ENCODE measurements at places on chromosomes 16 and 17.

GRCh38 chr17:40361925-40362695, 2.4 kb downstream of the GJD3 start:
- DNase-seq: no peak

DNA sequence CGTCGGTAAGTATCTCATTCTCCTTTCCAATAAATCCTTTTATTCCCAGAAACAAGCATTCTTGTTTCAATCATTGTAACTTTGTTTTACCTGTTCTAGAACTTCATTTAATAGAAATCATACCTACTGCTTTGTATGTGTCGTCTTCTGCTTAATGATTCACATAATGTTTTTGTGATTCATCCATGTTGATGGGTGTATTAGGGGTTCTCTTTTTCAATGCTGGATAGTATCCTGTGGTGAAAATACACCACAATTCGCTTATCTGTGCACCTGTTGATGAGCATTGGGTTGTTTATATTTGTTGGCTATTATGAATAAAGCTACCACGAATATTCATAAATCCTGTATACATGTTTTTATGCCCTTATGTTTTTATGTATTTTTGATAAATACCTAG, 703.2 kb downstream of the MAF start:
- DNase-seq: no peak

DNA sequence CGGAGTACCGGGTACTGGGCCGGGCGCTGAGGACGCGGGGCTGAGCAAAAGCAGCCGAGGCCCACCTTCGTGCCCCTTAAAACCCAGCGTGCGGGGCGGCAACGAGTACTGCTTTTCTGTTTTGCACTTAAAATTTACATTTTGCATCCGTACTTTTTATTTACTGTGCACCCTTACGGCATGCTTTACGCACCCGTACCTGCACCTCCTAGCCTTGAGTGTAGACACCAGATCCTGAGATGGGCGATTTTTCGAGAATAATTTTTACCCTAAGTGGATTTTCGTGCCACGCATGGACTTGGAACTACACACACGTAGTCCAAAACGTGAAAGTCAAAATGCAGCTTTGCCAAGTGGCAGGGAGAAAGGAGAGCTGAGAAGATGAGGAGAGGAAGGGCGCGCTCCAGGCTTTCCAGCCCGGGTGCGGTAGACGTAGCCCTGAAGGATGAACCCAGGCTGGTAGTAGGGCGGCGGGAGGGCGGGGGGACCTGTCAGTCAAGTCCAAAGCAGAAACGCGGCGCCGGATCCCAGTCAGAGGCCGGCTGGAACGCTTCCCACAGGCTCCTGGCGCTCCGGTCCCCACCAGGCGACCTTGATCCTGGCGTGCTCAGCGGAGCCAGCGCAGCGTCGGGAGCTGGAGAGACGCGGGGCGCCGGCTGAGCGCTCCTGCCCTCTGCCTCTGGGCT, 1.2 kb upstream of the CBLN1 start:
- no peak for DNase-seq

- DNase-seq: no peak
Observed at GRCh38 chr17:79902146-79902791, 63.0 kb upstream of the CBX4 start.

DNA sequence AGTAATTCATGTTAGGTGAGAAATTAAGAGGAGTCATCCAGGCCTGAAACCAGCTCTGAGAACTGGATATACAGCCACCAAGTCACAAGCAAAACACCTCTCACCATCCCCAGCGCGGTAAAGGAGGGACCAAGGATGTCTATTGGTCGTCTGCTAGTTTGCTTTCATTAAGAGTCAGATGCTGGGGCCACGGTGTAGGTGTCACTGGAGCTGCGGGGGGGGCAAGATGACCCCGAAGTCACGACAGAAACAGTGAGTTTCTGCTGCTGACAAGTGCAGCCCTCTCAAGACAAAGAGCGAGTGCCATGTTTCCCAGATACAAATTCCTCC, 790 bp downstream of the NCBP3 start:
- DNase-seq: no peak

DNA sequence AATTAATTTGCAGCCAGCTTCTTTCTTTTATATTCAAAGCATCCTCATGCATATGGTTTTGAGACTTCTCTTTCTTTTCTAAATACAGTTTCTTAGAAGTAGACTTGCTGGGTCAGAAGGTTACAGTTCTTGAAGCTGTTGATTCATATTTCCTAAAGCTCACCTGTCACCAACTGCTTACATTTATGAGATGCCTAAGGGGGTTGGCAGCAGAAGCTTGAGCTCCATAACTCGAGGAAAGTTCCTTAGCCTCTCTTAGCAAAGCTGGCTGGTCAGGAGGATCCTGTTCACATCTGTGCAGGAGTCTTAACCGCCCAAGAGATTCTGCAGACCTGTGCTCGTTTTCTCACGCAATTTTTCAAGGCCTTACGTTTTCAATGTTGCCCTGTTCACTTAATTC, 218.8 kb downstream of the SNX29 start:
- no peak for DNase-seq

DNA sequence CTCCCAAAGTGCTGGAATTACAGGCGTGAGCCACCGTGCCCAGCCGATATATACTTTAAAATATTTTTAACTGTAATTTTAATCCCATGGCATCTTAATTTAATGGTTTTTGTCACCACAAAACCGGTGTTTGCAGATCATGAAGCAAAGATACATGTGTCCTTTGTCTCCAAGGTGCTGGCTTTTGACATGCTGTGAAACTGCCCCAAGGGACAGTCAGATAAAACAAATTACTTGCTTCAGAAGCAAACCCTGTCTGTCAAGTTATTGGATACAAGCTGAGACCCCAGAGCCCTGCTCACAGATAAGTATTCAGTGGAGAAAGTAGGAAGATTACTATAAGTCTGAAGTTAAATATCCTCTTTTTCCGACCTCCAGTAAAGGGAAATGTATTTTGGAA, 39.8 kb downstream of the ARL4D start:
- no peak for DNase-seq

DNA sequence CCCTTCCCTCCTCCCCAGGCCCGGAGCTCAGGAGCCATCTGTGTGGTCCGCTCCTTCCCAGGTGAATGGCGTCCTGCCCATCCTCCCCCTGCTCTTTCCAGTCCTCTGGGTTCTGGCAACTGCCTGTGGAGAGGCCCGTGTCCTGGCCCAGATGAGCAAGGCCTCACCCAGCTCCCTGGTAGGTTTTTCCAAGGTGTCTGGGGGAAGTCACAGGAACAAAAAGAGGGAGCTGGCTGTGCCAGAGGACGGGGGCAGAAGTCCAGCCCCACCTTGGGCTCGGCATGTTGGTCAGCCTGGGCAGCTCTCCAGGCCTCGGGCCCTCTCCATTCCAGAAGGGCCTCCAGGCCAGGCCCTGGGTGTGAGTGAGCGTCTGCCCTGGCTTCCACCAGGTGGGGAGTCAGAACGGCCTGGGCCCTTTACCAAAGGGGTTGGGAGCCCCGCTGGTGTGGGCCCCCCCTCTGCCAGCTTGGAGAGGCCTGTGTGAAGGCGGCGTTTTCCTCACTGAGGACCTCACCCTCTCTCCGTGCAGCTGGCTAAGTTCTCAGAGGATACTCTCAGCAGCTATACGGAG, 25.1 kb downstream of the CASKIN2 start:
- DNase-seq: no peak

- DNase-seq: no peak
Observed at GRCh38 chr16:78220571-78220970, 121.1 kb downstream of the WWOX start.

GRCh38 chr17:48629411-48629759, 3.2 kb upstream of the HOXB9 start:
- no peak for DNase-seq

DNA sequence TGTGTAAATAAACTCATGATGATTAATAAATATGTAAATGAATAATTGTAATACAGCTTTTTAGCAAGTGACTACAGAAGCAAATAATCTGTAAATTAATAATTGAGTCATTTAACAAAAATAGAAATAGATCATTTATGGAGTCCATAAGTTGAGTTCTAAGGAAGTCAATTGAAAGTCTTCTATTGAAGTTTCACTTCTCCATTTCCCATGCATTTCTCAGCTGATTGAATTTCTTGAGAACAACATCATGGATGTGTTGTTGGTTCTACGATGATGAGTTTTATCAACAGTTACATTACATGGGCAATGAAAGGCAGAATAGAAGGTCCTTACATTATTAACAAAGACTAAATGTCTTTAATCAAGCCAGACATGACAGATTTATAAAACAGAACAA, 290.4 kb downstream of the MAP2K6 start:
- no peak for DNase-seq

- DNase-seq: no peak
Observed at GRCh38 chr17:78132084-78132676, 1.6 kb downstream of the TMC8 start.

DNA sequence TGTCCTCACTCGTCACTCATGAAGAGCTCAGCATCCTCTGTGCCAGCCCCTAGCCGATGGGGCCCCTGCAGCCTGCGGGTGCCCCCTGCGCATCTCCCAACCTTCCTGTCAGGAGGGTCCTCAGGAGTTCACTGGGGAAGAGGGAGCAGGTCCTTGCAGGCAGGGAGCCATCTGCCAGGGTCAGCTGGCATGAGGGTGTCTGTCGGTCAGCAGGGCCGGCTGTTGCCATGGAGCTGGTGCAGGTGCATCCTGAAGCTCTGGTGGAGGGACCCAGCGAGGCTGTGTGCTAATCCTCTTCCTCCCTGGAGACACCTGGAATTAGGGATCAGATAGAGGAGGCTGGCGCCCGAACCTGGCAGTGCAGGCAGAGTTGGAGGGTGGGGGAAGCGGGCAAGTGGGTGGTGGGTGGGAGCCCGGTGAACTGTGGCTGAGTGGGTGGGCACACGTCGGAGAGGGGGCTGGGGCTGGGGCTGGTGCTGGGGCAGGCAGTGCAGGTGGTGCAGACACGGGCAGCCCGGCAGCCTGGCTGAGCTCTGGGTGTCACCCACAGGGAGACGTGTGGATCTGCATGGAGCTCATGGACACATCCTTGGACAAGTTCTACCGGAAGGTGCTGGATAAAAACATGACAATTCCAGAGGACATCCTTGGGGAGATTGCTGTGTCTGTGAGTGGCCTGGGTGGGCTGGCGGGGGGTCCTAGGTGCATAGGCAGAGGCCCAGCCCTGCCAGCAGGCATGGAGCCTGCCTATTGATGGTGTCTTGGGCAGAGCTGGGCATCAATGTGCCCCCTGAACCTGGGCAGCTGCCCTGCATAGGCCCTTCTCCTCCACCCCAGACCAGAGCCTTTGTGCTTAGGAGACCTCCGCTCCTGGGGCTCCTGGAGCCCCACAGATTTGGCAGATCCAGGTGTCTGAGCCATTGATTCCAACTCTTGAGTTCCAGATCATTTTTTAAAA, 17.4 kb downstream of the MAP2K3 start:
- DNase-seq: no peak

DNA sequence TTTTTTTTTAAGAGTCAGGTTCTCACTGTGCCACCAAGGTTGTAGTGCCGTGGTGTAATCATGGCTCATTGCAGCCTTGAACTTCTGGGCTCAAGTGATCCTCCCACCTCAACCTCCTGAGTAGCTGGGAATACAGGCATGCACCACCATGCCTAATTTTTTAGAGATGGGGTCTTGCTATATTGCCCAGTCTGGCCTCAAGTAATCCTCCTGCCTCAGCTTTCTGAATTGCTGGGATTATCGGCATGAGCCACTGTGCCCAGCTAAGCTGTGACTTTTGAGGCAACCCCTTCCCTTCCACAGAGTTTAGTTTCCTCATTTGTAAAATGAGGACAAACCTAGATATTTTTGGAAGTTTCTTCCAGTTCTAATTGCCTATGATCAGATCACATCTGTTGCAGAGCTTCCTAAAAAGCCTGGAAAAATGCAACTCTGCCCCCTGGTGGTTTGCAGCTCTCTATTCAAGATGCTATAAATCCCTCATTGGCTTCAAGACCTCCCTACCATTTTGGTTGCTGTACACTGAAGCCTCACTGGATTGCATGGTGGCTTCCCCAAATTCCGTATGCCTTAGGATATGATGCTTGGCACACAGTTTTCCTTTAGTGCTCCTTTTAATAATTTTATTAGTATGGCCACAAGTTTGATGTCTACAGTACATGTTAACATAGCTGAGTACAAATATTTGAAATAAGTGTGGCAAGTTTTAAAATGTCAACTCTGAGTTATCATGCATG, 19.3 kb downstream of the GDE1 start:
- no peak for DNase-seq

DNA sequence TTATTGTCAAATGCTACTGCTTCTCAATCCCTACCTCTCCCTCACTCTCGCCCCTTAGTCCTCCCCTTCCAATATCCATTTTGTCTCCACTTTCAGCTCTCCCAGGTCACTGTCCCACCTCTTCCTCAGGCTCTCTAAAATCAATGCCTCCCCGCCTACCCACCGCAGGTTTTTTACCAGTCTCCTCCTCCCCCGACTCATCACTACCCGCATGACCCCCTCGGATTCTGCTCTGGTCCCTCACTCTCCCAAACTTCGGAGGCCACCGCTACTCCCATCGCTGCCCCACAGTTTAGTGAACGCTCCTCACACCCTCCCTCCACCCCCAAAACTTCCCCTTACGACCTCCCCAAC, 513 bp downstream of the CRLF3 start:
- no peak for DNase-seq

DNA sequence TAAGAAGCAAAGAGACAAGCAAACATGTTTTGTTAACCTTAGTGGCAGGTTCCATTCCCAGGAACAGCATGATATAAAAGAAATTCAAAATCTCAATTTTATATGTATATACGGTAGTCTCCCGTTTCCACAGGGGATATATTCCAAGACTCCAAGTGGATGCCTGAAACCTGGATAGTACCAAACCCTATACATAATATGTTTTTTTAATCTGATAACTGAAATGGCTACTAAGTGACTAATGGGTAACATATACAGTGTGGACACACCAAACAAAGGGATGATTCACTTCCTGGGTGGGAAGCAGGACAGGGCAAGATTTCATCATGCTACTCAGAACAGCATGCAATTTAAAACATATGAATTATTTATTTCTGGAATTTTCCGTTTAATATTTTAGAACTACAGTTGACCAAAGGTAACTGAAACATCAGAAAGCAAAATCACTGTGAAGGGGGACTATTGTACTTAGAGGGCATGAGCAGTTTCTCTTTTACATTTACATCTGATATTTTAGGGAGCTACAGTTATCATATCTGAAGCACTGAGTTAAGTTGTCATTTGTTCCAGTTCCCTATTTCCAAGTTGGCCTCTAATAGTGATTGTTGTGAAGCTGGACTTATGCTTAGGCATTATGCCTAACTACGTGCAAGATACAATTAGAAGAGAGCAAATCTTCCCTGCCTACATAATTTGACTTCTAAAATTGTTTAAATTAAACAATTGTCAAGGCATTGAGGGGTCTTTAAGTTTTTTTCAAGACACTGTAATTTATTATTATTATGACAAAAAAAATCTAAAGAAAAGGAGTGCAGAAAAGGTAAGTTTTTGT, 34.1 kb upstream of the ABCA6 start:
- DNase-seq: no peak

- DNase-seq: no peak
Observed at GRCh38 chr16:27405546-27406451, 3.8 kb downstream of the IL21R start.
